NCI-H1105 treated with DMSO at 0.1 percent for 48 hours (cell line): ENCODE measurements at places on chromosomes 2 and 18.

GRCh38 chr18:12254136-12254819 is at the start of gene CIDEA:
Gene CIDEA (plus strand): TSS chr18:12254361. CDS start chr18:12254384, 23 bp downstream.
- DNase-seq: no peak

- DNase-seq: no peak
Measured at GRCh38 chr2:188314314-188315054, 22.8 kb downstream of the GULP1 start.

DNA sequence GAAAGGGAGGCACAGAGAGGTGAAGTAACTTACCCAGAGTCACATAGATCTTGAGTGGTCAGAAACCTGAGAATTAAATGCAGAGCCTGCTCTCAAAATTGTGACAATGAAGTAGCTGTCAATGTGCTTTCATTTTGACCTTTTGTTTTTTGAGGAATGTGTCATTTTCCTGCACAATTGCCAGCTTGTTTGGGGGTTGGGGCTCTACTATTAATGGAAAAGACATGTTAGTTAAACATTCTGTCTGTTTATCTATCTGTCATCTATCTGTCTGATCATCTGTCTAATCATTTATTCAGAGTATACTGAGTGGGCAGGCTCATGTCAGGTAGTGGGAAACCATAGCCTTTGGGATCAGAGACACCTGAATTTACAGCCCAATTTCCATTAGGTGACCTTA is 428.4 kb downstream of the TSN start:
- DNase-seq: no peak

GRCh38 chr2:134231965-134232340 is 21.9 kb upstream of the MGAT5 start:
- DNase-seq: no peak

- DNase-seq: no peak
Measured at GRCh38 chr2:99488539-99489062, 1.2 kb downstream of the REV1 start.

GRCh38 chr18:77899972-77900754 is 650.5 kb downstream of the GALR1 start:
- peak; percentile 67 for DNase-seq

- no peak for DNase-seq
Measured at GRCh38 chr18:2969695-2970094, 43.2 kb downstream of the LPIN2 start.

- no peak for DNase-seq
Measured at GRCh38 chr2:202337151-202337550, 39.0 kb upstream of the BMPR2 start.

- DNase-seq: peak; percentile 35
Measured at GRCh38 chr18:7593218-7593819, 26.2 kb downstream of the PTPRM start.

DNA sequence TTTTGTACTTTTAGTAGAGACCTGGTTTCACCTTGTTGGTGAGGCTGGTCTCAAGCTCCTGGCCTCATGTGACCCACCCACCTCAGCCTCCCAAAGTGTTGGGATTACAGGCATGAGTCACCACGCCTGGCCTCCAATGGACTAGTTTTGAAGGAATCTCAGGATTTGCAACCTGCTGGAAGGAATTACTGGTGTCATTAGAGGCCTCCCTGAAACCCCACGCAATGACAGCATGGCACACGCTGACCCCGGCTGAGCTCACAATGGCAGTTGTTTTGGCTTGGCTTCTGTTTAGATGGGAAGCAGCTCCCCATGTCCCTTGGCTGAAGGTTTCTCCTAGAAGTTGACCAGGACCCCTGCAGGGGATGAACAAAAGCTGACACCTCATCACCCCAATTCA is 23.1 kb upstream of the COPS8 start:
- DNase-seq: no peak

DNA sequence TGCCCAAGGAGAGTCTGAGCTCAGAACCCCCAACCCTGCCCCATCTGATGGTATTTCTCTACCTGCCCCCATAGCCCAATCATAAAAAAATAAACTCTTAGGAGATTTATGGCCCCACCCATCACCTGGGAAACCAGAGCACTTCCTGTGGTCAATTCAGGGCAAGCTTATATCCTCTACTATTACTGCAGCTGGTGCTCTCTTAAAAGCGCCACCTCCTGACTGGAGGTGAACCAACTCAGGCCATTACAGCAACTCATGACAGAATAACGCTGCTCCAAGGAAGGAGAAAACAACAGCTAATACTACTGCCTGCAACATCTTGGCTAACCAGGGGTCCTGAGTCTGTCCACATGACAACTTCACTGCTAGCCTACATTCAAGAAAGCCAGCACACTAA is 195.7 kb downstream of the MTCL1 start:
- no peak for DNase-seq

- DNase-seq: no peak
Measured at GRCh38 chr2:85435220-85435958, 16.9 kb downstream of the SH2D6 start.

DNA sequence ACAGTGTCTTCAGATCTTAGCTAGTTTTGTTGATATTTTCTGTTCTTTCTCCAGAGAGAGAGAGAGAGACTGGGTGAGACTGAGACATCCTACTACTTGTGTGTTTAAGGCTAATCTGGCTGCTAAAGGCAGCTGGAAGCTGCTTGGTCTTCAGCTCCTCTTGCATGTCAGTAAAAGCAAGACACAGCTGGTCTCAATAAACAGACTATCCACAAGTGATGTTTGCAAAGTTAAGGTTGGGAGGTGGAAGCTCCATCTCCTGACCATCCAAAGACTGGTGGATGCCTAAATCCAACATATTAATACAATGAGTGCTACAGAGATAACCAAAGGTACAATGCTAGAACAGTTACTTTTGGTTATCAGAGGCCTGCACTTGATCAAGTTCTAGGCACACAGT is 17.8 kb downstream of the ERFE start:
- DNase-seq: no peak

GRCh38 chr18:7332452-7332851 is 101.6 kb downstream of the LRRC30 start:
- DNase-seq: no peak

GRCh38 chr2:218326315-218326714 is 30.3 kb upstream of the CATIP start:
- DNase-seq: no peak

DNA sequence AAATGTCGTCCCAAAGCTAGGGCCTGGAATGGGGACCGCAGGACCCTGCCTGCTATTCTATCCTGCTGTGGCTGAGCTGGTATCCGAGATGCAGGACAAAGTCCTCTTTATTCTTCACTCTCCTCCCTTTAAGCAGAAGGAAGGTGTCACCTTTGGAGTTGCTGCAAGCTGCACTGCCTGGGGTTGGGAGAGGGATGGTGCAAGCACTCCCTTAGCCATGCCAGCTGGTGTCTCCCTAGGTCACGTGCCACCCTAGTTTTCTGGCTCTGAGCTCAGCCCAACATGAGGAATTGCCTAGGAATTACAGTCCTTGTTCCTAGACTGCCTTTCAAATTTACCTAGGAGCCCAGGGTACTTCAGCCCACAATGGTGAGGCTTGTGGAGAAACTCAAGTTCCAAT is 21.4 kb upstream of the FAM228A start:
- no peak for DNase-seq

DNA sequence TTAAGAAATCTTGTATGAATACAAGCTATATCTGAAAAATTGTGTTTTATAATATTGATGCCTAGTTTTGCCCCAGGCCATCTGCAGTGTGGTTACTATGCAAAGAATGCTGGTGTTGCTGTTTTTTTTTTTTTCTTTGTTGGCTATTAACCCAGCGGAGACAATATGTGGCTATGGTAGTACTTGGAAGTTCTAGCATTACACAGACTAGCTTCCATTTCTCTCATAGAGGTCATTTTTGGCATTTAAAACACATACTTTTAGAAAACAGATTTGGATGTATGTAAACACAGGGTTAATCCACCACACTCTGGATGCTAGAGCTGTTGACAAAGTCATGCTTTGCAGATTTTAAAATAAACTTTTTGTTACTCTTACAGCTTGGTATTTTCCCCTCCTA is 209.8 kb downstream of the NEDD4L start:
- DNase-seq: no peak

DNA sequence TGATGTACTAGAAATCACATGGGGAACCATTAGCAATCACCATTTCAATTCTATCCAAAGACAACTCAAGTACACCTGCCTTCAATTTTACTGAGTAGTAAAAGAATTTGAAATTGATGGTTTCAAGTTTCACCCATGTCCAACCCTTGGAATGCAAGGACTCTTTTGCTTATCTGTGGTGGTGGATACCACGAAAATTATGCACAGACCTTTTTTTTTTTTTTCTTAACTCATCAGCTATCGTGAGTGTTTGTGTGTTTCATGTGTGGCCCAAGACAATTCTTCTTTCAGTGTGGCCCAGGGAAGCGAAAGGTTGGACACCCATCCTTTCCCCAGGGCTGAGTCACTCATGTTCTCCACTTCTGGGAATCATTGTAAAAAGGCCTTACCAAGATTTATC is 23.1 kb downstream of the ID2 start:
- no peak for DNase-seq

DNA sequence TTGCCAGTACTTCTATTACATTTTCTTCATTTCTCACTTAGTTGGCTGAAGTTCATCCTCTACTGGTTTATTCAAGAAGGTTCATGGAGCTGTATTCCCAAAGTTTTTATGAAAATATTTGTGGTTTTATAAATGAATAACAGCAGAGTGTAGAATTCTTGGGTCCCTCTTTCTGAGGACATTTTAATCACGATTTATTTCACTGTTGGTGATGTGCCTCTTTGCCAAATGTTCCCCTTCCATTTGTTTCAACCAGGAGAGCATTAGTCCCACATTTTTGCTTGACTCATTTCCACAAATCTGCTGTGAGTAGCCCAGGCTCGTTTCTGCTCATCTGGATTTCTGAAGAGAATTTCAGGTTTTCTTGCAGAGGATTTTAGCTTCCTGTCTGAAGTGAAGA is 20.8 kb downstream of the COPS7B start:
- no peak for DNase-seq

GRCh38 chr2:36173760-36174404 is 181.7 kb upstream of the CRIM1 start:
- no peak for DNase-seq

DNA sequence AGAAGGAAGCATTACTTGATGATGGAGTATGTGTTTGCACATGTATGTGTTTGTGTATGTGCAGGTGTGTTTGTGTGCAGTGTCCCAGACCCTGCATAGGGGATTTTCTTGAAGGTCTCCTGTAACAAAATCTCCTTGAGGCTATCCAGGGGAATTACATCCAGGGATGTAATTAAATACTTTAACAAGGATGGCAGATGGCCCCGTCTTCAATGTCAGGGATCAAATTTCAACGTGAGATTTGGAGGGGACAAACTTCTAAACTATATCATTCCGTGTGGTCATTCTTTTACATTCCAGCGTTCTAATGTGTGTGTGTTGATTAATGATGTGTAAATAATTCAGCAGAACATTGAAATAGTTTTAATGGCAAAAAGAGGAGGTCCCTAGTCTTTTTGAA is 3.3 kb downstream of the UGT1A9 start:
- DNase-seq: peak; percentile 15

DNA sequence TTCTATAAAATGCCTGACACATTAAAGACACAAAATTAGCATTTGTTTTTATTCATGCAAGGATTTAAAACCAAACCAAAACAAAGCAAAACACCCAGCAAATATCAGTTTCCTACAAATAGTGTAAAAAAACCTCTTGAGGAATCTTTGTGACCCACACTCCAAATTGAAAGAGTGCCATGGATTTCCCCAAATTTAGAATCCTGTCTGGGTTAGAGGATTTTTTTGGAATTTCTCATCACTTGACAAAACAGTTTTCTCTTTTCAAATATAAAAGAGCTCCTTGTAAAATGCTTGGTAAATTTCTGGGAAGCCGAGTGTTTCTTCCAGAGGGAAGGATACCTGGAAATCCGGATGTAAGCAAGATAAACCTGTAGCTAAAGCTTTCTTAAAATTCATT is 1.7 kb upstream of the FN1 start:
- DNase-seq: no peak

DNA sequence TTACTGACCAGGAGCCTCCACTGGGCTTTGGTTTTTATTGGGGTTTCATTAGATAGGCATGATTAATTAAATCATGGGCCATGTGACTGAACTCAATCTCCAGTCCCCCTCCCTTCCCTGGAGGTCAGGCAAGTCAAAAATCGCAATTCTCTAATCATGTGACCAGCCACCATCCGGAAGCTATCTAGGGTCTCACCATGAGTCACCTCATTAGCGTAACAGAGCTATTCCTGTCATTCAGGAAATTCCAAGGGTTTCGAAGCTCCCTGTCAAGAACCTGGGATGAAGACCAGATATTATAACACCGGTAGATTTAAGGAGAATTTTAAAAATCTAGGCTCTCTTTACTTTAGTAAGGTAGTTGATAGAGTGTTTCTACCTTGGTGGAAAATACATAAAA is 180.3 kb upstream of the TCF4 start:
- no peak for DNase-seq

- DNase-seq: no peak
Measured at GRCh38 chr2:9610781-9611548, 19.8 kb downstream of the YWHAQ start.

DNA sequence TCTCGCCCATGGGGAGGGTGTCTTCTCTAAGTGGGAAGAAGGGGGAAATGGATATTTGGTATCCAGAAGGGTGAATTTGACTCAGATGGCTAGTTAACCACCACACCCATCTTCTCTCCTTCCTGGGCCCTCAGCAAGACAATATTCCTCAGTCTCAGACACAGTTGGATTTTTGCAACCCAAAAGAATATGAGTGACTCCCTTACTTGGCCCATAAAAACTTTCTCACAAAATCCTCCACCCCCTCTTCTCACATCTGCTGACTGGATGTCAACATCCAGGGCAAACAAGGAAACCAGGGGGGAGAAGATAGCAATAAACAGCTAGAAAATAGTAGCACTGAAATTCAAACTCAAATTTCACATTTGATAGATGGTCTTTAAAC is 35.3 kb upstream of the GCC2 start:
- no peak for DNase-seq

DNA sequence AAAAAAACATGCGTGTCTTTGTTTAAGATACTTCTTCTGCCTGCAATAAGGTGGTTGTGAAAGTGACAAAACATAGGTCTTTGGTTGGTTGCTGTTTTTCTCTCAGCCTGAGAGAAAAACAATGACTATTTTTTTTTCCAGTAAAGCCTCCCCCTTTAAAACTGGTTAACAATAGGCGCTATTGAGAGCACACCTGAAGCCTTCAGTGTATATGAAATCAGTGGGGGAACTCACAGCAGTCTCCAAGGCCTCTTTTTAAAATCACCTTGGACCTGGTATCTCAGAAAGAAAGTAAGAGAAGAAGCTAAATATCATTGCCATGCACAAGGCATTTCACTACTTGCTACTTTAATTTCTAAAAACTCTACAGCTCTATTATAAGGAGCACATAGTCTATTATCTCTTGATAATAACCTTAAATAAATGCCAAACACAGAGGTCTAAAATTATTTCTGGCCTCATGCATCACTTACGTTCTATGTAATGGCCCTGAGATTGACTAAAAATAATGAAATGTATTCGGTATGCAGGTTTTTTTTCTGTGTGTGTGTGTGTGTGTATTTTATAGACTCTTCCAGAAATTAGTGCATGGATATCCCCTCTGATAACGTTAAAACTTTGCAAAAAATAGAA is 544.4 kb downstream of the TDRD15 start:
- no peak for DNase-seq

GRCh38 chr2:238286987-238287736 is 1.2 kb downstream of the PER2 start:
- DNase-seq: no peak

- no peak for DNase-seq
Measured at GRCh38 chr2:60852282-60852860, 29.0 kb upstream of the REL start.

- no peak for DNase-seq
Measured at GRCh38 chr2:120914839-120915521, 179.3 kb downstream of the GLI2 start.
